ENCODE measurements at places on chromosomes 3 and 15.

- no peak for DNase-seq
Observed at GRCh38 chr3:43023746-43024145, 44.6 kb downstream of the GASK1A start.

GRCh38 chr3:189204937-189205336 is 33.2 kb downstream of the TPRG1 start:
- no peak for DNase-seq

DNA sequence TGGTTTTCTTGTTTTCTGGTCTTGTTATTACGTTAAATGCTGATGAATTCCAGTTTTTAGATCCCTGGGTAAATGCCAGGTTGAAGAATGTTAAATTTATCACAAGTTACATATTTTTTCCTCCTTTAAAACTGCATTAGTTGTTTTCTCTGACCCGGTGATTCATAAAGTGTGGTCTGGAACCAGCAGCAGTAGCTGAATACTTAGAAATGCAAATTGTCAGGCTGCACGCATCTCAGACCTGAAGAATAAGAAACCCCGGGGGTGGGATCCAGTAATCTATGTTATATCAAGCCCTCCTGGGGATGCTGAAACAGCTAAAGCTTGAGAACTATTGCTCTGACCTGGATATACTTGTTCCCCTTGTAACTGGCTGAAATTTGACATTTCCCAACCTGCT is 69.1 kb downstream of the PEX5L start:
- no peak for DNase-seq

DNA sequence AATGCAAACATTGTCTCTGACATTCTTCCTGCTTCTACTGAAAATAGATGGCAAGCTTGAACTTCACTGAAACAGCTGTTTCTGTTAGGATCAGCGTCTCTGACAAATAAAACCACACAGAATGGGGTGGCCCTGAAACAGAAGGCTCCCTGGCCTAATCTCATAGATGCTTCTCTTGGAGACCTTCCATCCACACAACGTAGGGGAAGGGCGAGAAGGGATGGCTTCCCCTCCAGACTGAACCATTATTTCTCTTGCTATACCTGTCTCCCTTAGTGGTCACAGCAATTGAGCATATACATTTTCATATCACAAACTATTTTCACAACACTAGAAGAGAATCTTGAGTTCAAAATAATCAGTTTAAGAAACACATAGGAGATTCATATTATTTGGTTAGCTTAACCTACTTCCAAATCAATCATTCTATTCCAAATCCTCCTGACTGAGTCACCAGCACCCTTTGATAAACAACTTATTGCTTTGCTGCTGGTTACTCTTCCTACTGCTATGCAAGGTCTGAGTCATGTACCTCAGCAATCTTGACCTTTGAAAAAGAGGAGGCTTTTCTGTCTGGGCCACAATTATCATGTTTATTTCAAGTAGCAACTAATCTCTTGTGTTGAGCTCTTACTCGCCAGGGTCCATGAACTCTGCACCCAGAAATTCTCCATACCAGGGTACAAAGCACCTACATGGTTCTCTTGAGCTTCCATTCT is 45.5 kb downstream of the CBLB start:
- no peak for DNase-seq

DNA sequence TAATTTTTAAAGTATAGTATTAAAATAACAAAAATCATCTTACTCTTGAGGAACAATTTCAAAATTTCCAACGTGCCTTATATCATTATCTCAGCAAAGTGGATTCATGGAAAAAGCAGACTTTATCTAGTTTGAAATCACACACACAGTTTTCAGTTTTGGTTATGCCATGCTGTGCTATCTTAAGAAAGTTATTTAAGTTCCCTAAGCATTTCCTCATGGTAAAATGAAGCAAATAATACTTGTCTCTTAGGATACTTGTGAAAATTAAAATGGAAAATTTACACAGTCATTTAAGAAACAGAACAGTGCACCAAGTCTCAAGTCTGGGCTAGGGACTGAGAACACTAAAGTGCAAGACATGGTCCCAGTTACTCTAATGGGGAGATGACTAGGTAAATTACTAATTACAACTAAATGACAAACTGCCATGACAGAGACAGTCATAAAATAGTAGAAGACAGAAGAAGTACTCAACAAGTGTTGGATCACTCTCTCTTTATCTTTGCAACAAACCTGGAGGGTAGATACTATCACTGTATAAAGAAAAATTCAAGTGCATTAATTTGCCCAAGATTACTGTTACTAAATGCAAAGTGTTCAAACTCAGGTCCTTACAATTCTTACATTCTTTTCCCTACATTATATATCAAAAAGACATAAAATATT is 44.8 kb downstream of the DMXL2 start:
- DNase-seq, result no peak

- DNase-seq, result no peak
Observed at GRCh38 chr3:112010636-112011035, 11.9 kb downstream of the TAGLN3 start.

DNA sequence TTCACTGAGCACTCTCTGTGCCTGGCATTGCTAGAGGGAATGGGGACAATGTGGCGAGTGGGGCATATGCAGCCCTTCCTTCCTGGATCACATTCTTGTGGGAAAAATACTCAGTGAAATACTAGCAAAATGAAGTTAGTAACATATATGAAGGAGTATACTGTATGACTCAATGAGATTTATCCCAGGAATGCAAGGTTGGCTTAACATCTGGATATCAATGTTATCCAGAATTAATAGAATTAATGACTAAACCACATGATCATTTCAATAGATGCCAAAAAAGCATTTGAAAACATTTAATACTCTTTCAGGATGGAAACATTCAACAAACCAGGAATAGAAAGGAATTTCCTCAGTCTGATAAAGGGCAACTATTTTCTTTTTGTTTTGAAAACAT is 27.5 kb downstream of the AMOTL2 start:
- no peak for DNase-seq

- no peak for DNase-seq
Observed at GRCh38 chr3:108067768-108068167, 23.1 kb downstream of the CD47 start.

DNA sequence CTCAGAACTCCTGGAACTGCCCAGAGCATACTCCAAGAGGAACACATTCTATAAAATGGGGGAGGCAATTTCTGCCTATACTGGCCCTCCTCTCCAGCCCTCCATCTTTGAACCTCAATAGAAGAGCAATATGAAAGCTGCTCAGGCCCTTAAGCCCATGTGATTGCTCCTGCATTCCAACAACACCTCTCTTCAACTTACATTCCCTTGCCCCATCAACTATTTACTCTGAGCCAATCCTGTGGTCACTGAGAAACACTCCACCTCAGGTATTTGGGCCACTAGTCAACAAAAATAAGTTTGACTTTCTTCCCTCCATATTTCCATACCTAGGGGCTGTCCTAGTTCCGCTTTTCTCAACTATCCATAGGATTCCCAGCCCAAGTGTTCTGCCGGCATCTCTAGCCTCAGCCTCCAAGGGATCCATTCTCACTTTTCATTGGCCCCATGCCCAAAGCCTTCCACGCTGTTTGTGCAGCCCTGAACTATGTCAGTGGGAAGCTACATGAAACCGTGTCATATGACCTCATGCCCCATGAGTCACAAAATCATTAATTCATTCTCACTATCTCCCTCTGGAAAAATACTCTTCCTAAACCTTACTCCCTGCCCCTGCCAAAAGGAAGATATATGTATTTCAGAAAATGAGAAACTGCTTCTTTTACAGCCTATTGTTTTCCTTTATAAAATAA is 61.6 kb downstream of the GJD2 start:
- no peak for DNase-seq

GRCh38 chr3:119885746-119886530 is 104.0 kb downstream of the NR1I2 start:
- no peak for DNase-seq

- no peak for DNase-seq
Observed at GRCh38 chr3:188196232-188196990, 42.5 kb downstream of the LPP start.

DNA sequence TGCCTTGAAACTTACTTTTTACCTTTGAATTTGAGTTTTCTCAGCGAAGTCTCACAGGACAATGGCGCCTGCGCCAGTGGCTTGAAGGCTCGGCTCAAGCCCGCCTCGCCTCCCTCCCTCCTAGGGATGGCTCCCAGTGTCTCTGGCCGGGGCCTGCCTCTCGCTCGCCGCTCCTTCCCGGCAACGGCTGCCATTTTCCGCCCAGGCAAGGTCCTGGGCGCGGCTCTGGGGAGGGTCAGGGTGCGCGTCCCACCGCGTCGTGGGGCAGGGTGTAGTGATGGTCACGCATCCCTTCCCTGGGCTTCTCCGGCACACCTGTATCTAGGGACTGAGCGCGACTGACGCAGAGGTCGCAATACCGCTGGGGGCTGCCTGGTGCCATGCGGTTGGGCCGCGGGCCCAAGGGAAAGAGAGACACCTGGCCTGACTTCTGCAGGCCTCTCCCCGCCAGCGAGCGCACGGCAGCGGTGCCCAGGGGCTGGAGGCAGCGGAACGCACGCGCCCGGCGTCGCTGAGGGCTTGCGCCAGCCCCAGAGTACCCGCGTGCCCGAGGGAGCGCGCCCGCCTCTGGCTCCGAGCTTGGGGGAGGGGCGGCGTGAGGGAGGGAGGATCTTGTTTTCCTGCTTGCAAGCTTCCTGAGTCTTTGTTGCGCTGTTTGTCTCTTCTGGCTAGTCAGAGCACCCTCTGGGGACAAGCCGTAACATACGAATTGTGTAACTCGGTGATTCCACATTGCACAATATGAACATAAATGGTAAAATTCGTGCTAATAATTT is 20.7 kb upstream of the FEM1B start:
- peak; percentile 80 for DNase-seq

DNA sequence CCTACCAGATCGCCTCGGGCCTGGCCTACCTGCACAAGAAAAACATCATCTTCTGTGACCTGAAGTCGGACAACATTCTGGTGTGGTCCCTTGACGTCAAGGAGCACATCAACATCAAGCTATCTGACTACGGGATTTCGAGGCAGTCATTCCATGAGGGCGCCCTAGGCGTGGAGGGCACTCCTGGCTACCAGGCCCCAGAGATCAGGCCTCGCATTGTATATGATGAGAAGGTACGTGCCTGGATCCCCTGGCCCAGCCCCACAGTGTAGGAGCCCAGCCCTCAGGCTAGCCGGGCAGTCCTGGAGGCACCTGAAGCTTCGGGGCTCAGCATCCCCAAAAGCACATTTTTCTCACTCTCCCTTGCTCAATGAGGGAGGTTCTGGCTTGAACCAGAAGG is 135.8 kb downstream of the LRRK1 start:
- no peak for DNase-seq

GRCh38 chr3:195715583-195716266 is 5.1 kb upstream of the MUC20 start:
- DNase-seq, result no peak

All from NCI-H774 (cell line).